ENCODE measurements at places on chromosomes 1 and 21.
A peak's percentile ranks its signal among the peaks of the same experiment; 100 is the strongest.

DNA sequence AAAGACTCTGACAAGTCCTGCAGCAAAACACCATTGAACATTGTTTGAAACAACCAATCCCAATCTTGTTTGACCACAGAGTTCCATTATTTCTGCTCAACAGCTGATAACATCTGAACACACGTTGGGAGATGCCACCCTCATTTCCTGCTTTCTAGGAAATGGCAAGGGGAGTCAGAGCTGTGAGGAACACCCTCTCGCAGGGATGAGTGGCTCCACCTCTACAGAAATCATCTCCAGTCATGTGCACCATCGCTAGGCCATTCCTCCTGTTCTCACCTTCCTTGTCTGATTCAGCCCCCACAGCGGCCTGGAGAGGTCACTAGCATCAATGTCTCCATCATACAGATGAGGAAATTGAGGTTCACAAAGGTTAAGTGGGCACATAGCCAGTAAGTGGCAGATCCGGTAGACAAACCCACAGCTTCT is 22.4 kb upstream of the RUNX3 start:
- H3K36me3 ChIP-seq, result peaks cover 79% of the 10 kb centered on the region
- peak; percentile 76 for DNase-seq
- no peaks in the 10 kb centered on the region for H3K27me3 ChIP-seq
- peaks cover 93% of the 10 kb centered on the region for H3K4me1 ChIP-seq
- peak overlapping the region; percentile 58 for H3K4me3 ChIP-seq
- peak overlapping the region; percentile 94 for H3K27ac ChIP-seq

- H3K27ac ChIP-seq, result no peak overlapping the region
- H3K4me1 ChIP-seq, result peaks cover 6% of the 10 kb centered on the region
- no peak for DNase-seq
- H3K36me3 ChIP-seq, result no peaks in the 10 kb centered on the region
- H3K27me3 ChIP-seq, result peaks cover 8% of the 10 kb centered on the region
Measured at GRCh38 chr1:221335161-221336101, 406.5 kb downstream of the DUSP10 start.

GRCh38 chr1:238660849-238661248 is 725.5 kb upstream of the CHRM3 start:
- DNase-seq, result no peak
- H3K36me3 ChIP-seq, result no peaks in the 10 kb centered on the region
- no peak overlapping the region for H3K27ac ChIP-seq
- no peaks in the 10 kb centered on the region for H3K27me3 ChIP-seq

DNA sequence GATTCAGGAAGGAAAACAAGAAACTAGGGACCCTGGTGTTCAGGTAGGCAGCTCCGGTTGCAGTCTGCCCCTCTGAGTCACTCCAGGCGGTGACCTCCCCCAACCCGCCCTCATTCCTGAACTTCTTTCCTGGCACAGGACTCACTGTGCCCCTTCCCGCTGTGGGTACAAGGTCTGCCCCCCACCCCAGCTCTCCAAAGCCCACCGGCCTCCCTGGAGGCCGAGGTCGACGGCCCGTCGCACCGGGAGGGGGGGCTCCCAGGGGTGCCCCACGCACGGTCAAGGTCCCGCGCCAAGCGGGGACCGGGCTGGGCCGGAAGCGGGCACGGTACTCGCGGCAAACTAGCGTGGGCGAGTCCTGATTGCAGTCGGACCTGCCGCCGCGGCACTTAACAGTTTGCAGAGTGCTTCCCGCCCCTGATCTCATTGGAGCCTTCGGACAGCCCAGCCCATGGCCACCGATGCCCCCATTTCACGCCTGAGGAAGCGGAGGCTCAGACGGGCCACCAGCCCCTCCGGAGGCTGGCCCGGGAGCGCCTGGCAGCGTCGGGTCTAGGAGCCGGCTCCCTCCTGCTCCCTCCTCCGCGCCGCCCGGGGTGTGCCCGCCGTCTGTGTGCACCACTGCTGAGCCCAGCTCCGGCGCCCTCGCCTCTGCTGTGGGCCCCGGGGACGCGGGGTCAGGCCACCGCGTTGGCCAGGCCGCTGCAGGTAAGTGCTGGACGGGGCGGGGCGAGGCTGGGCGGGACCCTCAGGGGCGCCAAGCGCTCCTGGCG is at the start of gene GJB3:
TSS of gene GJB3 (plus strand) at position 144 of the 773 bp plus-strand sequence. CDS start 3,549 bp downstream, outside the sequence.
- H3K4me1 ChIP-seq, result peaks cover 3% of the 10 kb centered on the region
- peaks cover 25% of the 10 kb centered on the region for H3K27me3 ChIP-seq
- DNase-seq, result peak; percentile 34
- H3K27ac ChIP-seq, result no peak within 1 kb of the TSS

- H3K27me3 ChIP-seq, result peaks cover 5% of the 10 kb centered on the region
- H3K36me3 ChIP-seq, result no peaks in the 10 kb centered on the region
- no peaks in the 10 kb centered on the region for H3K4me1 ChIP-seq
- H3K4me3 ChIP-seq, result no peak overlapping the region
- DNase-seq, result no peak
- no peak overlapping the region for H3K27ac ChIP-seq
Measured at GRCh38 chr1:56406821-56407220, 172.5 kb downstream of the PLPP3 start.

DNA sequence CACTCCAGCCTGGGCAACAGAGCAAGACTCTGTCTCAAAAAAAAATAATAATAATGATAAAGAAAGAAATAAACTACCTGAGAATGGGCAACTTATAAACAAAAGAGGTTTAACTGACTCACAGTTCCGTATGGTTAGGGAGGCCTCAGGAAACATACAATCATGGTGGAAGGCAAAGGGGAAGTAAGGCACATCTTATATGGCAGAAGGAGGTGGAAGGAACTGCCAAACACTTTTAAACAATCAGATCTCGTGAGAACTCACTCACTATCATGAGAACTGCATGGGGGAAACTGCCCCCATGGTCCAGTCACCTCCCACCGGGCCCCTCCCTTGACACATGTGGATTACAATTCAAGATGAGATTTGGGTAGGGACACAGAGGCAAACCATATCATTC is 6.3 kb upstream of the EGLN1 start:
- H3K4me3 ChIP-seq, result no peak overlapping the region
- H3K4me1 ChIP-seq, result peaks cover 3% of the 10 kb centered on the region
- H3K27ac ChIP-seq, result no peak overlapping the region
- no peak for DNase-seq
- no peaks in the 10 kb centered on the region for H3K36me3 ChIP-seq

DNA sequence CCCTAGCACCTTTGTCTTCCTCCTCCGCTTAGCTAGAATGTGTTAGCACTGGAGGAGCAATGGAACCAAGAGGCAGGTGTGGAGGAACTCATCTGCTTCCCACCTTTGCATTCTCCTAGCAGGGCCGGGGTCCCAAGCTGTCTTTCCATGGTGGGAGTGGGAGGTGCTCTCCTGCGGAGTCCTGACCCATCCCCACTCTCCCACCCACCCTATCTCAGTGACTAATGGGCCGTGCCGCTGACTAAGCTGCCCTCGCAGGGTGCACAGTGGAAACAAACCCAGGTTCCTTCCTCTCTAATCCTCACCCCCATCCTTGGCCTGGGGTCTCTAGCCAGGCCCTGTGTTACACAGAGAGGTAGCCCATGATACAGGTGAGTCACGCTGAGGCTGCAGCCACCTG is 177.5 kb downstream of the HIVEP3 start:
- H3K27ac ChIP-seq, result peak overlapping the region; percentile 91
- H3K4me1 ChIP-seq, result peaks cover 93% of the 10 kb centered on the region
- H3K36me3 ChIP-seq, result peaks cover 4% of the 10 kb centered on the region
- DNase-seq, result peak; percentile 79

- H3K27me3 ChIP-seq, result peaks cover 11% of the 10 kb centered on the region
- H3K4me3 ChIP-seq, result no peak overlapping the region
- no peaks in the 10 kb centered on the region for H3K36me3 ChIP-seq
- DNase-seq, result no peak
Measured at GRCh38 chr1:178101654-178102053, 7.8 kb downstream of the RASAL2 start.

DNA sequence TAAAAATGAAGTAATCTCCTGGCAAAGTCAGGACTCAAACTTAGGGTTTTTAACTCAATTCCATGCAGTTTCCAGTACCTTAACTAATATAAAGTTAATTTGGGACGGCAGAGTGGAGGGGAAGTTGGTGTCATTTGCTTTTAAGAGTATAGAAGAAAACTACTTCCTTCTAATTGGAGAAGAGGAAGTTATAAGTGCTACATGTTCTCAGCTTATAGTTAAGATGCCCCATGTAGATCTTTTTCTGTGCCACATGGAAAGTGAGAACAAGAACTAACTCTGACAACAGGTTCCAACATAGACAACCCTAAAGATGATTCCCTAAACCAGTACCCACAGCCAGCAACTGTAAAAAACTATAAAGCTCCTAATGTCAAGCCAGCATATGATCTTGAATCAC is 11.5 kb downstream of the RRAGC start:
- H3K36me3 ChIP-seq, result peaks cover 42% of the 10 kb centered on the region
- DNase-seq, result no peak
- H3K27ac ChIP-seq, result peak overlapping the region; percentile 53
- H3K27me3 ChIP-seq, result no peaks in the 10 kb centered on the region

DNA sequence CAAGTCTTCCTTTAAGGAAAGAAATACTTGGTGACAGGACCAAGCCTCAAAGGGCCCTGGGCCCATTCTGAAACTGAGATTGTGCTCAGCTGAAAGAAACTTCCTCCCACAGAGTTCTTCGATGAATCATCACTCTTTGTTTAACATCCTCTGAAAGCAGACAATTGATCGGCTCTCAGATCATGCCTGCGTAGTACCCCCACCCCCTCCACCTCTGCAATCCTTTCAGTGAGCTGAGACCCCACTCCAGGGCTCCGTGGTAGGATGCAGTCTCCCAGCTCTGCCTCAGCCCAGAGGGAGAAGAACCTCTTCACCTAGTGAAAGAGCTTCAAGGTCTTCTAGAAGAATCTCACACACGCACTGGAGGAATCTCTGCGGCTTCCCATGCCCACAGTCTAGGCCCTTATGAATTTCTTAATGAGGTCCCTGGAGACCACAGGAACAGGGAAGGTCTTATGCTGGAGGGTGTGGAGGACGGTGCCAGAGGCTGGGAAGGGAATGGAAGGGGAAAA is 104.9 kb upstream of the SOD1 start:
- H3K27me3 ChIP-seq, result peaks cover 35% of the 10 kb centered on the region
- H3K4me1 ChIP-seq, result peaks cover 42% of the 10 kb centered on the region
- peak; percentile 60 for DNase-seq

DNA sequence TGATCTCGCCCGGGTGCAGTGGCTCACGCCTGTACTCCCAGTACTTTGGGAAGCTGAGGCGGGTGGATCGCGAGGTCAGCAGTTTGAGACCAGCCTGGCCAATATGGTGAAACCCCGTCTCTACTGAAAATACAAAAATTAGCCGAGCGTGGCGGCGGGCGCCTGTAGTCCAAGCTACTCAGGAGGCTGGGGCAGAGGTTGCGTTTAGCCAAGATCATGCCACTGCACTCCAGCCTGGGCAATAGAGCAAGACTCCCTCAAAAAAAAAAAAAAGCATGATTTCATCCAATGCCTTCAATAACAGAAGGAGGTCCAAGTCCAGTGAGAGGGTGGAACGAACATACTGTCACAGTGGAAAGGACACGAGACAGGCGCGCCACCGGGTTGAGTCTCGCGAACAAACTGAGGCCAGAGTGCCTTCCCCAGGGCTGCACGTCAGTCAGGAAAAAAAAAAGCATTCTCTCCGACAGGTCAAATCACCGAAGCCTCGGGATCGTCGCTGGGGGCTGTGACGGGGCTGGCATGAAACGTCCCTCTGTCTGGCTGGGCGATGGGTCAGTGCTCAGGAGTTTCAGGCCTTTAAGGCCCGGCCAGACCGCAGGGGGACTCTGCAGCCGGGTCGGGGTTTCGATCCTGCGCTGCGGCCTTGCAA is 8.4 kb upstream of the CROCC start:
- H3K4me3 ChIP-seq, result peak overlapping the region; percentile 89
- no peaks in the 10 kb centered on the region for H3K36me3 ChIP-seq
- peaks cover 31% of the 10 kb centered on the region for H3K4me1 ChIP-seq
- no peak for DNase-seq

GRCh38 chr1:48005253-48006117 is 8.3 kb upstream of the TRABD2B start:
- no peak for DNase-seq
- H3K27me3 ChIP-seq, result no peaks in the 10 kb centered on the region
- no peaks in the 10 kb centered on the region for H3K36me3 ChIP-seq
- no peak overlapping the region for H3K27ac ChIP-seq

GRCh38 chr1:204696606-204697005 is 11.1 kb upstream of the LRRN2 start:
- H3K4me1 ChIP-seq, result peaks cover 7% of the 10 kb centered on the region
- no peak for DNase-seq
- no peak overlapping the region for H3K27ac ChIP-seq
- no peaks in the 10 kb centered on the region for H3K36me3 ChIP-seq

- no peaks in the 10 kb centered on the region for H3K27me3 ChIP-seq
- DNase-seq, result no peak
- peak overlapping the region; percentile 89 for H3K4me3 ChIP-seq
- peak overlapping the region; percentile 72 for H3K27ac ChIP-seq
- H3K36me3 ChIP-seq, result peaks cover 39% of the 10 kb centered on the region
Measured at GRCh38 chr1:247210062-247210375, 38.2 kb upstream of the ZNF124 start.

DNA sequence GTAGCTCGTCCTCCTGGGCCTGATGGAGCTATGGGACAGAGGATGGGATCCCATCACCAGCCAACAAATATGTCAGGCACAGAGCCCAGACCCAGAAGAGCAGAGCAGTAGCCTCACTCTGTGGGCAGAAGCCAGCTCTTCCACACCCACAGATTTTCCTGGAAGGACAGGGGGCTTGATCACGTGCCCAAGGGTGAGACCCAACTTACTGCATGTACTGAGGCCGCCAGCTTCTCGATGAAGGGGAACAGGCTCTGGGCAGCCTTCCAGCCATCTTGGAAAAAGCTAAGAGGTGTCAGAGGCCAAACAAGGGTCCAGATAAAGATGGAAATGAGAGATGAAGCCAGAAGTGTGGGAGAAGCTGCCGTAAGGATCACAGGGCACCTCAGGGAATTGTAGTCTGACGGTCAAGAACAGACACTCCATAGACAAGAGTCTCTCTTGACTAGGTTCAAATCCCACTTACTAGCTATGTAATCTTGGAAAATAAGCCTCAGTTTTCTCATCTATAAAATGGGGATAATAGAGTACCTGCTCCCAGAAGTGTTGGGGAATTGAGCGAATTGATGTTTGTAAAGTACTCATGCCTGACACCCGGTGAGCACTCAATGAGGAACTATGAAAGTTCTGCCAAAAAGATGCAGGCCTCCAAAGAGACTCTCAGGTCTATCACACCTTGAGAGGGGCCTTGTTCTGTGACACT is 17.0 kb upstream of the TCEA3 start:
- H3K4me3 ChIP-seq, result no peak overlapping the region
- H3K4me1 ChIP-seq, result no peaks in the 10 kb centered on the region
- H3K27me3 ChIP-seq, result no peaks in the 10 kb centered on the region
- no peak for DNase-seq
- no peak overlapping the region for H3K27ac ChIP-seq

DNA sequence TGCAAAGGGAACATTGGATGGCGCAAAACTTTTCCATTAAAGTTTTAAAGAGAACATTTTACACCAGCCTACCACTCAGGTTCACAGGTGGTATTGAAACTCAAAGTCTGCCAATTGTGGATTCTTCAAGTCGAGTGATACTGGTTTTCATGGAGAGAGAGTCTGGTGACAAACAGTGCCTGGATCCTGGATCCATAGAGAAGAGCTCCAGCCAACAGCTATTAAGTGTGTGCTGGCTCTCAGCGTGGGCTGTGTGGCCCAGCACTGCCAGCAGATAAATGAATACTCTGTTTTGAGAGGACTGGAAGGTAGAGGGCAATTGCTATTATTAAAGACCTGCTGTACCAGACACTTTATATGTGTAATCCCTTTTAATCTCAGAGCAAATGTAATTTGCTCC is 118.9 kb upstream of the SYT6 start:
- peaks cover 14% of the 10 kb centered on the region for H3K27me3 ChIP-seq
- no peak overlapping the region for H3K27ac ChIP-seq
- no peak overlapping the region for H3K4me3 ChIP-seq
- DNase-seq, result no peak
- no peaks in the 10 kb centered on the region for H3K4me1 ChIP-seq
- H3K36me3 ChIP-seq, result no peaks in the 10 kb centered on the region

All from activated CD4-positive, alpha-beta T cell treated with anti-CD3 and anti-CD28 coated beads for 36 hours (primary cell).